ENCODE measurements at places on chromosomes 4 and X. TPM values are rescaled to one million over a fixed set of nuclear protein-coding genes. Genes with fewer than 3 reads are reported as not detected.

GRCh38 chr4:87257523-87257922 is 37.1 kb upstream of the KLHL8 start:
- no peak for DNase-seq

GRCh38 chr4:16386711-16387320 is 160.5 kb upstream of the TAPT1 start:
- no peak for DNase-seq

GRCh38 chr4:76809594-76810305 is 88.2 kb downstream of the SOWAHB start:
- no peak for DNase-seq

DNA sequence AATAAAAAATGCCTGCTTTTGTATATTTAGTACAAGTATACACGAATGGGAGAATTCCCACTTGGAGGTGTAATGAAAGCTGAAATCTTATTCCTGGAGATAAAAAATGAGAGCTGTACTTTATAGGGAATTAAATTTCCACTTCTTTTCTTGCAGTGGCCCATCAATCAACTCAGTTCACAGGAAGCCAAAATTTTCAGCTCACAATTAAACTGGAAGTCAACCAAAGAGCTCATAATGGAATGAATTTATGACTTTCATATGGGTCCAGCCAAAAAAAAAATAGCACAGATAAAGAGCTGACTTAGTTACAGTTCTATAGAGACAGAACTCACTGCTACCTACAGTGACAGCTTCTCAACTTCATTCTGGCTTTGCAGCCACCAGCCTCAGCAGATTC is 115.2 kb upstream of the TBC1D9 start:
- no peak for DNase-seq

DNA sequence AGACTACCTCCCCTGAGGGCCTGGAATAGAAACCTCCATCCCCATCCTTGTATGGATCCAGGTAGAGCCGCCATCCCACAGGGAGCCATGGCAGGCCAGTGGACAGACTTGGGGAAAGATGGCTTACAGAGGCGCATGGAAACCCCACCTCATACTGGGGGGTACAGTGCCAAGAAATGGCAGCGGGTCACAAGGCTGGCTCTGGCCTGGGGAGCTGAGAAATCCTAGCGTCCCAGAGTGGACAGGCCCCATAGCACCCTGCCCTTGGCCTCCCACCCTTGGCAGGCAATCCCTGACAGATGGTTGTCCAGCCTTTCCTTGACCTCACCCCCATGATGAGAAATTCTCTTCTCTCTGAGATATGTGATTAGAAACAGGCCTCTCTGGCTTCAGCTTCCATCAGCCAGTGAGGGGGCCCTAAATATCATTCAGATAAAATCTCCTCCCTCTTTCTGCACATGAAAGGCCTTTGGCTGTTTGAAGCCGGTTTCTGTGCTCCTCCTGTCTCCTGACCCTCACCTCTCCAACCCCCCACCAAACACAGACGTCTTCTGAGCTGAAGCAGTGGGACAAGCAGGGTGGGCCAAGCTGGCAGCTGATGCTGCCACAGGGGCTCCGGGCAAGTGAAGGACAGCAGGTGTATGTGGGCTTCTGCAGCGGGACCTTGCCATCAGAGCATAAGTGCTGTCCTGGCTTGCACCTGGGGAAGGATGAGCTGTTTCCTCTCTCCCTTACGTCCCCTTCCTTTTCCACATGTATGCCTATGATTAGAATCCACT is 204.4 kb upstream of the MAMLD1 start:
- DNase-seq = no peak

The TACR3 gene
- polyA plus RNA-seq = 0.54 TPM
